Activated CD8-positive, alpha-beta T cell treated with anti-CD3 and anti-CD28 coated beads, Interleukin-2, amount 10 ng/mL, durations not matched to agents 7 days and 5 days (primary cell): ENCODE measurements at places on chromosomes 2 and 18. TPM values are rescaled to one million over a fixed set of nuclear protein-coding genes. Genes with fewer than 3 reads are reported as not detected.

ATL2 gene
- total RNA-seq = 50.5 TPM

AQP12A gene
- total RNA-seq = not detected

CNDP1 gene
- not detected for total RNA-seq

KCNJ3 gene
- total RNA-seq = not detected

B3GNT7 gene
- total RNA-seq = 0.26 TPM

INPP5D gene
- 108 TPM for total RNA-seq

CYBRD1 gene
- total RNA-seq = 1.2 TPM

TAF1B gene
- 33.0 TPM for total RNA-seq

ZNF512 gene
- 39.0 TPM for total RNA-seq

AQP12B gene
- total RNA-seq = not detected

DCDC2C gene
- total RNA-seq = not detected

HRH4 gene
- total RNA-seq = not detected

BMP10 gene
- not detected for total RNA-seq

PAX8 gene
- total RNA-seq = 0.21 TPM

NT5DC4 gene
- not detected for total RNA-seq

UNC50 gene
- total RNA-seq = 26.1 TPM

ME2 gene
- 92.5 TPM for total RNA-seq

PLCD4 gene
- total RNA-seq = 0.26 TPM

ADAM23 gene
- total RNA-seq = not detected

YPEL5 gene
- total RNA-seq = 34.9 TPM

PCBP1 gene
- total RNA-seq = 518 TPM

MBD1 gene
- total RNA-seq = 101 TPM

NEURL3 gene
- not detected for total RNA-seq

ELAC1 gene
- 8.7 TPM for total RNA-seq

GRP gene
- total RNA-seq = not detected

PSMA8 gene
- 1.2 TPM for total RNA-seq

ZNF396 gene
- total RNA-seq = 0.60 TPM

TMEM198 gene
- total RNA-seq = 0.47 TPM

CRACDL gene
- 0.18 TPM for total RNA-seq

CRYBA2 gene
- total RNA-seq = not detected

PROM2 gene
- 0.47 TPM for total RNA-seq

MC5R gene
- total RNA-seq = not detected

DUSP2 gene
- 21.2 TPM for total RNA-seq

ANKRD30B gene
- not detected for total RNA-seq

GPR75 gene
- total RNA-seq = 3.0 TPM

ABCB11 gene
- 0.03 TPM for total RNA-seq

BUB1 gene
- 140 TPM for total RNA-seq

PSTPIP2 gene
- total RNA-seq = 7.7 TPM

IL36G gene
- not detected for total RNA-seq

OSR1 gene
- not detected for total RNA-seq

LYPD6 gene
- total RNA-seq = not detected

LAMA1 gene
- not detected for total RNA-seq

COL4A4 gene
- not detected for total RNA-seq

UBE2E3 gene
- total RNA-seq = 28.4 TPM

MBP gene
- total RNA-seq = 87.0 TPM

MROH2A gene
- total RNA-seq = not detected

DES gene
- total RNA-seq = not detected

CYTIP gene
- 227 TPM for total RNA-seq

ELOA2 gene
- not detected for total RNA-seq

DAPL1 gene
- total RNA-seq = not detected
